ENCODE measurements at places on chromosomes 5 and 9.

DNA sequence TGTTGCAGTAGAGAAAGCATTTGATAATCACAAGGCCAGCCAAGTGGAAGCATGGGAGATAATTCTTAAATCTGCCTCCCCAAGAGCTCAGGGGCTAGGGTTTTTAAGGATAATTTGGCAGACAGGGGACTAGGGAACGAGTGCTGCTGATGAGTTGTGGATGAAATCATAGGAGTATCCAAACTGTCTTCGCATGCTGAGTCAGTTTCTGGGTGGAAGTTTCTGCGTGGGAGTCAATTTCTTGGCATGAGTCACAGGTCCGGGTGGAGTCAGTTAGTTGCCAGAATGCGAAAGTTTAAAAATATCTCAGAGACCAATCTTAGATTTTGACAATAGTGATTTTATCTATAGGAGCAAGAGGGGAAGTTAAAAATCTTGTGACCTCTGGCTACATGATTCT lies 112.6 kb downstream of the TMC1 start:
- DNase-seq: no peak

- no peak for DNase-seq
These were observed 904 bp downstream of the GDNF start for GRCh38 chr5:37838933-37839341.

- no peak for DNase-seq
These were observed 47.4 kb downstream of the SPEF2 start for GRCh38 chr5:35665096-35665495.

- no peak for DNase-seq
These were observed 1921.6 kb upstream of the WWC1 start for GRCh38 chr5:166369807-166370206.

GRCh38 chr5:14582797-14583137 lies 1.2 kb downstream of the OTULINL start:
- no peak for DNase-seq

DNA sequence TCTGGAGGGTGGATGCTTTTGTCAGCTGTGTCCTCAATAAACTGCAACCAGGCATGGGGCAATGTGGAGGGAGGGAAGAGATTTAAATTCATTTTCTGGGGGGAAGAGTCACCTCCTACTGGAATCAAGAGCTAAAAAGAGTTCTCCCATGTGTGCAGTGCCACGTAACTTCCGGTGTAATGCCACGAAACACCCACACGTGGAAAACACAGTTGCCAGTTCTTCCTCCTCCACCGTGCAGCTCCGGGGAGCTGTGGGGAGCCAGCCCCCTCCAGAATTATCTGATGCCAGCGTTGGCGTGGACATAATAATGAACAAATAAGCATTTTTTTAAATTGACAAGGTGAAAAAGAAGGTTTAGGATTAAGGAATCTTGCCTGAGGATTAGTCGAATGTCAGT lies 32.1 kb upstream of the MED10 start:
- no peak for DNase-seq

Measured in fibroblast of skin of left biceps (primary cell).